ENCODE measurements at places on chromosomes 16 and 17.

GRCh38 chr16:48081656-48082055, 74.1 kb downstream of the ABCC12 start:
- no peak for DNase-seq

GRCh38 chr17:57357830-57358430, 101.6 kb downstream of the MSI2 start:
- no peak for DNase-seq

DNA sequence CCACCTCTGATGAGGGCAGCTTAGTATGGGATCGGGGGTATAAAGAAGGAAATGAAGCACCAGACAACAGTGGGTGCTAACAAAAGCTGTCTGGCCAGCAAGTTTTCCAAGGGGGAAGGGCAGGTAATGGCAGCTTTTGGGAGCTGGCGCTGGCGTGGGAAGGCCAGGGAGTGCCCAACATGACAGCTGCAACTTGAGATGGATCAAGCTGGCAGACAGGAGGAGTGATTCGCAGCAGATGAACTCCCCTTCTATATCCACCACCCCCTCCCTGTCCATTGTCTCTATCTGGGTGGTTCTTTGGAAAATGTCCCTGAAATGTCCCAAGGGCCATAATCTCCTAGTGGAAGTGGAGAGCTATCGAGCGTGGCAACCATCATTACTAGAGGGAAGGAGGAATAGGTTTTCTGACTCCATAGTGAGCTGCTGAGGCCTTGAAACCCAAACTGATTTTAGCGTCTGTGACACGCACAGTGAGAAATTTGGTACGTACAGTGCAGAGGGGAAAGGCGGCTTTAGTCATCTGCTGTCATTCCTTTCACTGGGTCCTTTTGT, 4.8 kb upstream of the INPP5K start:
- no peak for DNase-seq

- DNase-seq: no peak
These were observed 28.5 kb upstream of the CCDC182 start for GRCh38 chr17:57773557-57773956.

GRCh38 chr17:74807441-74807840, 31.3 kb upstream of the NAT9 start:
- DNase-seq: no peak

DNA sequence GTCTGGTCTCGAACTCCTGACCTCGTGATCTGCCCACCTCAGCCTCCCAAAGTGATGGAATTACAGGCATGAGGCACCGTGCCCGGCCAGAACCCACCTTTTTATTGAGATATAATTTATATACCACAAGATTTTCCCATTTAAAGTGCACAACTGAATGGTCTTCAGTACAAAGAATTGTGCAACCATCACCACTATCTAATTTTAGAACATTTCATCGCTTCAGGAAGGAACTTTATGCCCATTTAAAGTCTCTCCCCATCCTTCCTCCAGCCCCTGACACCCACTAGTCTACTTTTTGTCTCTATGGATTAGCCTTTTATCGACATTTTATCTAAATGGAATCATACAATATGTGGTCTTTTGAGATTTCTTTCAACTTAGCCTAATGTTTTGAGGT, 25.4 kb upstream of the HELZ start:
- DNase-seq: no peak

- no peak for DNase-seq
These were observed 202.5 kb downstream of the CDH13 start for GRCh38 chr16:82829301-82829700.

DNA sequence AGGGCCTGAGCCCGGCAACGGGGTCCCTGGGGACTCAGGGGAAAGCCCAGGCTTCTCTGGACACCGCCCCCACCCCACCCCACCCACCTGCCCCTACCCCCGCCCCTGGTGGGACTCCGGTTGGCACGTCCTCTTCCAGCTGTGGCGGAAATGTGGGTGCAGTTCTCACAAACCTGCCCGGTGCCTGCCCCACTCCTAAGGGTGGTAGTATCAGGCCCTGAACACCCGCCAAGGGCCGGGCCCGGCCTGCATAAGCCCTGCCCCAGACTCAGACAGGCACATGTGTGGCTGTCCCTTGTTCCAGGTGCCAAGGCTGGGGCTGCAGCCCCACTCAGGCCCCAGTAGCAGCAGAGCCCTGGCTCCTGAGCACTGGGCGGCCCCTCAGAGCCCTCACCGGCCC, 58.1 kb downstream of the ACTG1 start:
- DNase-seq: no peak

- peak; percentile 49 for DNase-seq
These were observed 40.9 kb downstream of the TMEM235 start for GRCh38 chr17:78272181-78272913.

DNA sequence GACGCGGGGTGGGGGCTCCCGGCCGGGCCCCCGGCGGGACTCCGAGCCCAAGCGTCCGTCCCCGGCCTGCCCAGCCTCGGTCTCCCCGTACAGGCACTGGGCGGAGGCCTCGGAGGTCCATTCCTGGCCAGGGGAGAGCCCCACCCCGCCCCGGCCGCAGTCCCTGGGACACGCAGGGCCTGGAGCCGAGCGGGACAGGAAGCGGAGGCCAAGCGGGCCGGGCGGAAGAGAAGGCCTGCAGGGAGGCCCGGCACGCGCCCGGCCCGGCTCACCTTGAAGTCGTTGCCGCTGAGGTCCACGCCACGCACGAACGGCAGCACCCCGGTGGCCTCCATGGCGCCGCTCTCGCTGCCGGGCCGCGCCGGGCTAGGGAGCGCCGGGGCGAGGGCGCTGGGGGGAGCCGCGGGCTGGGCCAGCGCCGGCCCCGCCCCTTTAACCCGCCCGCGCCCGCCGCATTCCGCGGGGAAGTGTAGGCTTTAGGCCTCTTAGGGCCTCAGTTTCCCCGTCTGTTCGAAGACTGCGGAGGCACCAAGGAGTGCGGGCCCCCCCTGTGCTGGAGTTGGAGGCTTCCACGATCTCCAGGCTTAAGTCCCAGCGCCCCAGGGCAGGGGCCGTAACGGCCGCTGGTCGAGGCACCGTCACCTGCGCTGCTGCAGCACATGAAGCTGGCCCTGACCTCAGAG, at the start of gene FLII:
TSS of gene FLII (minus strand) at position 383 of the 683 bp plus-strand sequence. CDS start at position 335, 48 bp downstream.
- peak; percentile 59 for DNase-seq

DNA sequence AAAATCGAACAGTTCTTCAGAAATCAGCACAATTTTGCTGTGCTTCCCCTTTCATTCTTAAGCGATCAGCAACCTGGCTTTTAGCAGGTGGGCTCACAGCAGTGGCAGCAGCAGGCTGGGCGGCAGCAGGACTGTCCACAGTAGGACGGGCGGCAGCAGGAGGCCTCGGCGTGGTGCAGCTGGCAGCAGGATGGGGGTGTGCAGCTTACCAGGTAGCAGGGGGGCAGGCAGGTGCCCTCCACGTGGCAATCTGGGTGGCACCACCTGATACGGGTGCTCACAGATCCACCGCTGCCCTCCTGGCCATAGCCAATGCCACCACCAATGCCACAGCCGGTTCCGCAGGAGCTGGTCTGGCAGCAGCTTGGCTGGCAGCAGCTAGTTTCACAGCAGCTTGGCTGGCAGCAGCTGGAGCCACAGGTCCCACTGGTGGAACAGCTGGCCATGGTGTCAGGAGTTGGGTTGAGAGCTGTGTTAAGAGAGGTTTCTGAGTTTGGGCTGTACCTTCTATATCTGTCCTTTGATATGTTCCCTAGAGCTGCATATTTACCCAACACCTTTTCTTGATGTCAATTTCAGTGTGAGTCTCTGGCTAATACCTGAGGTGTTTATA, at the start of gene KRTAP1-4:
TSS of gene KRTAP1-4 (minus strand) at position 563 of the 613 bp plus-strand sequence. CDS start at position 446, 117 bp downstream.
- DNase-seq: no peak

- no peak for DNase-seq
These were observed 37.4 kb upstream of the COQ7 start for GRCh38 chr16:19029980-19030379.

DNA sequence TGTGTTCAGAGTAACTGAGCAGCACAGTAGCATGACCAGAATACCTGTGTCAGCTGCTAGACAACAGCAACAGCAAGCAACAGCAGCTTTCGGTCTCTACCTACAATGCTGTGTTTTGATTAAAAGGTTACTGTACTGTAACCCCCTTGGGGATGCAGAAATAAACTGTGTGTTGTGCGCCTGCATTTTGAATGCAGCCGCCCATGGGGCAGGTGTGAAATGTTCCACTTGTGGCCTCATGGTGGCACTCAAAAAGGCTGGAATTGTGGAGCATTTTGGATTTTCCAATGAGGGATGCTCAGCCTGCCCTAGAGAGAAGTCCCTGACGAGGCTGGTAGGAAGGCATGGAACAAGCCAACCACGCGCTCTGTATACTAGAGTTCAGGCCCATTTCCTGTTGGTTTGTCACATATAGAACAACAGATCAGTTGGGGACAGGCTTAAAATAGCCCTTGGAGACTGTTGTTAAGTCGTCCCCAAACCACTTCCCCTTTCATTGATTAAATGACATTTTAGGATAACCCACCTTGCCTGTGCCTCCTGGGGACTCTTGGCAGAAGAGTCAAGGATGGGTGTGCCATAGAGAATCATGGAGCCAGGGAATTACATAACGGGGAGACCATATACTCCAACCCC, 27.1 kb downstream of the SCPEP1 start:
- no peak for DNase-seq

DNA sequence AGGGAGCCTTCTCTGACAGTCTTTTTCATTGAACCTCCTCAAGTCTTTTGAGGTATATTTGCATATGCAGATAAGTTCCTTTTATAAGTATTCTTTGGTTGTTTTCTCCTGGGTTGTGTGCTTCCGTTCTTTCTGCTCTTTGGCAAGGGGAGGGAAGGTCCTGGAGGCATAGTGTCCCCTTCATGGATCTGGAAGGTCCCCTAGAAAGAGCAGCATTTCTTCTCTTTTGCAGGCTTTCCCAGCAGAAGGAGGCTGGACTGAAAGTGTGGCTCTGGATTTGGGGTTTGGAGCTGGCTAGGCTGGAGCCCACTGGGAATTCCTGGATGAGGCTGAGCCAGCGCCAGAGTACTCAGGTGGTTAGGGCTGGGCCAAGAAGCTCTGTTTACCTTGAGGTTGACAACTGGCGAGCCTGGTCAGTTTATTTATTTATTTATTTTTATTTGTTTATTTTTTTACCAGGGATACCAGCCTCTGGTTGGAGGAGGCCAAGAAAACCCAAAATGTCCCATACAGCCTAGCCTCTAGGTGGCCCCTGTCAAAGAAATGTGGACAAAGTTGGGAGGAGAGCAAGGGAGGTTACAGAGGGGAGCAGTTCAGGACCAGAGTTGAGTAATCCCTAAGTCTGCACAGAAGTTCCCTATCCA, 5.4 kb upstream of the TOP2A start:
- DNase-seq: no peak

GRCh38 chr17:60103957-60104356, 25.2 kb upstream of the HEATR6 start:
- DNase-seq: no peak

DNA sequence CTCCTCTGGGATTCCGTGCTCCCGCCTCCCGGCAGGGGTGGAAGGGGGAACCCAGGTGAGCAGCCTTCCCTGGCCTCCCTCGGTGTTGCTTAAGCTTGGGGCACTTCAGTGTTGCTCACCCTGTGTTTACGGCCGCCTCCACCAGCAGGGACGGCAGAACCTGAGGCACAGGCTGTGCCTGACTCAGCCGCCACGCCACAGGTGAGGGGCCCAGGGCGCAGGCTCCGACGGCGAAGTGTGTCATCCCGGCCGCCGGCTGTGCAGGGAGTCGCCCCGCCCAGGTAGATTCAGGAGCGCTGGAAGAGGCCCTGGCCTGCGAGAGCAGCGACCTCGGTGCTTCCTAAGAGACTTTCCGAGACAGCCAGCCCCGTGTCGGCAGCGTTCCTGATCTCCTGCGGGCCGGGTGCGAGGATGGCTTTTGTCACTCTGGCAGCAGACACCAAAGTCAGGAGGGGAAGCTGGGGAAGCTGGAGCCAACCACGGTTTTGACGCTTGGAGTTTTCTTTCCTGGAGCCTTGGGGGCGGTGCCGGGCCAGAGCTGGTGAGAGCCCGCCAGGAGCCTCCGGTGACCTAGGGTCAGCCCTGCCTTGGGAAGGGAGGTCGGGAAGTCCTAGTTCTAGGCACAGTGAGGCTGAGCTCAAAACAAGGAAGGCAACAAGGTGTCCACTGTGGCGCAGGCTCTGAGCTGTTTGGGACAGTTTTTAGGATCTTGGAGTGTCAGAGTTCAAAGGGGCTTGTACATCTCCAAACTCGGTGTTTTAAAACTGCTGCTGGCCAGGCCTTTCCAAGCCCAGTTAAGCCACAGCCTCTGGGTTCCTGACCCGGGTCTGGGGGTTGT, 2.1 kb downstream of the GSE1 start:
- no peak for DNase-seq

DNA sequence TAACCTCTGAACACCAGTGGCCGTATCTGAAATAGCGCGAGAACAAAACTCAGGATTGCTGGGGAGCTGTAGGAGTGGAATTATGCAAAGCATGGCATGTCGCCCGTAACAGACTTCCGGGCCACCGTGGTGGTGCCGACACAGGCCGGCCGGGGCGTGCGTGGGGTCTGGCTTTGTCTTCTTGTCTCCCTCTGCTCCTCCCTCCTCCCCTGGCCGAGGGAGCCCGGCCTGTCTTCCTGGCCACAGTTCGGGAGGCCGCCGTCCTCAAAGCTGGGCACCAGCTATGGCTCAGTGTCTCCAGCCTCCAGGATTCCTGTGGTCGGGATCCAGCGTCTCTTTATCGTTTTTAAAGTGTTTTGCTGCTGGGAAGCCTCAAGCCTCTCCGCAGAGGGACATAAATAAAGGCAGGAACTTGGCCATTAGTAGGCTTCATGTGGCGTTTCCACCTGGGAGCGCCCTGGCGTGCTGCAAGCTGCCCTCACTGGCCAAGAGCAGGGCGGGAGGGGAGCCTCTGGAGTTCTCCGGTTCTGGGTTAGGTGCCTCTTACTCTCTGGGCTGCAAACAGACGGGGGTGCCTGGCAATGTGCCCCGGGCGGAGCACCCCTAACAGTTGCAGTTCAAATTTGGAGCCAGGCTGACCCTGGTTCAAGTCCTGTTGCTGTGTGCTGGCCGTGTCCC, 22.0 kb upstream of the NPTX1 start:
- no peak for DNase-seq

- no peak for DNase-seq
These were observed 34.3 kb downstream of the PITPNC1 start for GRCh38 chr17:67411397-67411796.

- DNase-seq: no peak
These were observed 156.1 kb upstream of the CDH13 start for GRCh38 chr16:82470620-82471152.

- no peak for DNase-seq
These were observed 18.9 kb downstream of the SNX11 start for GRCh38 chr17:48126532-48126850.

GRCh38 chr16:11142951-11143350, 113.1 kb downstream of the SOCS1 start:
- DNase-seq: no peak

GRCh38 chr16:69116256-69116875, 10.9 kb downstream of the HAS3 start:
- no peak for DNase-seq

- DNase-seq: no peak
These were observed 173.5 kb downstream of the C16orf95 start for GRCh38 chr16:87143661-87144121.

- DNase-seq: no peak
These were observed 2.3 kb downstream of the CCL1 start for GRCh38 chr17:34360601-34361270.

- no peak for DNase-seq
These were observed 171.7 kb downstream of the KATNIP start for GRCh38 chr16:27721531-27722181.

Measured in CD4-positive, alpha-beta T cell treated with Interleukin-12 subunit alpha and Interleukin-12 subunit beta, for 1 hour (primary cell).